Renal cortex interstitium (tissue), 15 donors: ENCODE measurements at places on chromosomes 4 and X.

DNA sequence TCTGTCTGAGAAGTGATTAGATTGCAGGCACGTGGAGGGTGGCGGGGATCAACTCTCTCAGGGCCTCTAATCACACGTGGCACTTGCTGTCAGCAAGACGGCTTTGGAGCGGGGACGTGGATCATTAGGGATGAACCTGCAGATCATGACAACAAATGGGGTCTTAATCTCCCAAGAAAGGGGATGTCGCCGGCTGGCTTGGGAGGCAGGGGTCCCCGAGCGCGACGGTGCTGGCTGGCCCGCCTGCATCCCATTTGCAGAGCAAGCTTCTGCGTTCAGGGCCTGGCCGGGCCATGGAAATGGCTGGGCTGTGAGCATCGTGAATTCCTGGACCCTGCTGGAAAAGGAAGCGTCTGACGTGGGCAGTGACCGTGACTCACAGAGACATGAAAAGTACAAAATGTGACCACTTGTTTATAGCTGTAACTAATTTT lies 85.1 kb upstream of the SHOX start:
- DNase-seq: no peak

DNA sequence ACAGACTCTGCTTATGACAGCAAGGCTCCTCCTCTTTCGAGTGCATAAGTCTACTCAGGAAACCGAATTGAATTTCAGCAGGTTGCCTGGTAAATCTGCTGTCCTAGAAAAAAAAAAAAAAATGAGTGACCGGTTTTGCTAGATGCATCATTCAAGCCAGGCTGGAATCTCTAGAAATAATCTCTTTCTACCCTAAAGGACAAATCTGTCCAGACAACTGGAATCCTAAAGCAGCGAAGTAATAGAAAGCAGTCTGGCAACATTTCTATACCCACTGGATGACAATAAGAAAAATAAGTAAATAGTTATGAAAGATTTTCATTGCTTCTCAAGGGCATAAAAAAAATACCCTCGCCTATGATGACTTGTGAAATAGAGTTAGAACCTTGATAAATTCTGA lies 703.5 kb downstream of the RPA4 start:
- no peak for DNase-seq

DNA sequence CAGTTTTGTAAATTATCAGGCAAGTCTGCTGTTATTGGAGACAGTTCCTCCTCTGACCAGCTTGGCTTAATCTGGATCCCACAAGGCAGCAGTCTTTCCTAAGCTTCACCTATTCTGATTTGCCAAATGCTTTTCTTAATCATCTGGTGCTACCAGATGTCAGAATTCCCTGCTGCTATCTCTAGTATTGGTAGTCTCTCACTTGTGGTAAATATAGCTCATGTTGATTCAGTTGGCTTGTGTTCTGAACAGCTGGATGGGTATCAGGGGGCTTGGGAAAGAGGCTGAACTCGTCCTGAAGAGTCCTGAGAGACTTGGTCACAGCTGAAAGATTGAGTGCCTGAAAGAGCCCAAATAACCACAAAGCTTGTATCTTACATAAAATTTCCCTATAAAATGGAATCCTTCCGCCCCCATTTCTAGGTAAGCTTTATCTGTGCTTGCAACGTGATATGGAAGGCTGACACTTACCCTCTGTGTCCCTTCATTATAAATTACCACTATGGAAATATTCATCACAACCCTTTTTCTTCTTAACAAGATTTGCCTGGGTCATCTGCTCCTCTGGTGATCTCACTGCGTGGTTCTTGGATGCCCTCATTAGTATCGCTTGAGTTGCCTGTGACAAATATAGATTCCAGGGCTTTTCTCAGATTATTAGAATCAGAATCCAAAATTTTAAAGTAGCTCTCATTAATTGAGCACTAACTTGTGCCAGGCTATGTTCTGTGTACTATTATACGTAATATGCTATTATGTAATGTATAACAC lies 104.1 kb upstream of the GPRIN3 start:
- no peak for DNase-seq

DNA sequence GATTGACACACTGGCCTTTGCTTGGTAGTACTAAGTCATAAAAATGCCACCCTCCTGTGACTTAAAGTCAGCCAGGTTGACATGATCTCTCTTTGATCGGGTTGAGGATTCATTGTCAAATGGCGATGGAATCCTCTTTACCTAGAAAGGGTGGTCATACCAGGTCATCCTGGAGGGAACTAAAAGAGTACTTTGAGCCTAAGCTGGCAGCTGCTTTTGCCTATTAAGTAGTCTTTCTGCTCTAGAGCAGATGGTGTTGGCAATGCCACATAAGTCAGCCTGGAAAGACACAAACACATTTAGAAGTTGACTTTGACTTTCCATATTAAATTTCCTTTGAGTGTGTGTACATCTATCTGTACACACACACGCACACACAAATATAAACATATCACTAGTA lies 39.2 kb upstream of the C4orf54 start:
- no peak for DNase-seq

GRCh38 chr4:112889619-112890527 lies 159.6 kb upstream of the ANK2 start:
- DNase-seq: no peak

DNA sequence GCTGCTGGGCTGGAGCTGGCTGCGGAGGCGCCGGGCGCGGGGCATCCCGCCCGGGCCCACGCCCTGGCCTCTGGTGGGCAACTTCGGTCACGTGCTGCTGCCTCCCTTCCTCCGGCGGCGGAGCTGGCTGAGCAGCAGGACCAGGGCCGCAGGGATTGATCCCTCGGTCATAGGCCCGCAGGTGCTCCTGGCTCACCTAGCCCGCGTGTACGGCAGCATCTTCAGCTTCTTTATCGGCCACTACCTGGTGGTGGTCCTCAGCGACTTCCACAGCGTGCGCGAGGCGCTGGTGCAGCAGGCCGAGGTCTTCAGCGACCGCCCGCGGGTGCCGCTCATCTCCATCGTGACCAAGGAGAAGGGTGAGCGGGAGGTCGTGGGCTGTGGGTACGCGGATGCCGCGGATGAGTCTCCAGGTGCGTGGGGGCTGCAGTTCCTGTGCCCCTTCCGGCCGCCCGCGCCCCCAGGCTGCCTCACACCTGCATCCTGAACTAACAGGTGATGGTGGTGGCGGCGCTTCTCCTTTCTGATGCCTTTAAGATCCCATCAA lies 499 bp downstream of the CYP2U1 start:
- DNase-seq: peak; percentile 1

DNA sequence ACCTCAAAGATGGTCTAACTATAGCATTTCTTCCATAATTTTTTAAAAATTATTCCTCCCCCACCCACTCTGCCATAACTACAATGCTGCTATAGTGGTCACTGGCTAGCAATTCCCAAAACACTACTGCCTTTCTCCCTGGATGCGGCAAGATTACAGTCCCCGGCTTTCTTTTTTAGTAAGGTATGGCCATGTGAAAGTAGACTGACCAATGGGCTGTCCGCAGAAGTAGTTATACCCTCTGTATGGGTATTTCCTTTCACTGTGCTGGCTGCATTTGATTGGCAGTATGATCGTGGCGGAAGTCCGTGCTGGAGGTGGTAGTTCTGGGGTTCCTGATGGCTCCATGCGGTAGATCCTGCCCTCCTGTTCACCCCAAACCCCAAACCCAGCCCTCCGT lies 166.0 kb downstream of the FBXO8 start:
- no peak for DNase-seq

DNA sequence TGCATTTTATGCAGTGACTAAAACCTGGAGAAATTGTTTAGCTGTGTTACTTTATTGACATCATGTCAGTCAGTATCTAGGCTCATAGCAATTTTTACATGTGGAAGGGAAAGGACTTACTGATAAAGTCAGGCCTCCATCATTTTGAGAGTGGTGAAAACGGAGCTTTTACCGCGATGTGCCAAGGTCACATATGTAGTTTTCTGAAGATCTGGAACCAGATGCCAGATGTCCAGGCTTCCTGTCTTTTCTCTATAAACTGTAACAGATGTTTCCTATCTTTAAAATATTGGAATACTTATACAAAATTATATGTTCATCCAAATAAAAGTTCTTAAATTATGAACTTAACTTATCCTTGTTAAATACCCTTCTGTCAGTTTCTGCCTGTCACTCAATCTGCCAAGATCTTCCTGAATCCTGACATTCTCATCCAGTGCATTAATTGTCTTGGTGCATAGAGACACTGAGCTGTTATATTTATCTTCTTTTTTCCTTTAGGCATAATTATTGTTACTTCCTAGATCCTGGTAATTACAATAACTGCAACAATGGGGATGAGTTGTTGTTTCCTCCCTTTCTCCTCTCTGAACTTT lies 1646.2 kb upstream of the TENM3 start:
- DNase-seq: no peak

- DNase-seq: no peak
These were observed 82.8 kb downstream of the PDGFC start for GRCh38 chr4:156888762-156889161.

DNA sequence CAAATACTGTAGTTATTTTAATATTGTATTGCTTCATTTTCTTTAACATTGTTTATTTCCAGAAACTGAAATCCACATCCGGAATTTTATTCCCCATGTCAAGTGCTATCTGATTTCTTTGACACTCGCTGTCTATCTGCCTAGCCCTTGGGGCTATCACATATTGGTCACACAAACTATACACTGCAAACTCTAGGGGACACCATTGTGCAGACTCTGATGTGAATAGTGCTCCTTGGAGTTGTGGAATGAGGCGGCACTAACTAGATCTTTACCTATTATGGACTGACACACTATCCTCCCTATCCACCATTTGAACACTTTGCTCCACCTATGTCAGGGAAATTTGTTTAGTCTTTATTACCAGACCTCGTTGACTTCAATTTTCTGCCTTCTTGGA lies 534.5 kb downstream of the GLUD2 start:
- DNase-seq: no peak

DNA sequence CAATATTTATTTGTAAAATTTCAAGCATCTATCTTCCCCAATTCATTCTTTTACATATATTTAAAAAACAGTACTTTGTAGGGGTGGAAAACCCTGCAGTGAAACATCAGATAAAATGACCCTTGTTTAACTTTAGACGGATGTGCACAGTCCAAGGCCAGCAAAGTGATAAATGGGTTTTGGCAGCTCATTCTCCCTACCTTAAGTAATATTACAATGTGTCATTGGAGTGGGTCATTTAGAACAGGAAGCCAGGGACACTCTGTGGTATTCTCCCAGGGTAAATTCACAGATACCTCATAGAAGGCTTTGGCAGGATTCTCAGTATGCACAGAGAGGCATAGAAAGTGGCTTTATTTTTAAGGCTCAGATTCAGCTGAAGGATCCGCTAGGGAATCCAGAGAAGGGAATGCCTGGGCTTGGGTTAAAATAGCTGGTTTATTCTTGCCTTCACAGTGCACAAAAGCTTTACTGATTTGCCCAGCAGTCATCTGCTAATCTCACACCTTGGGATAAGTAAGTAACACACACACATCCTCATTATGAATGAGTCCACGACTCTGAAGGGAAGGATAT lies 206.7 kb downstream of the RASL11B start:
- no peak for DNase-seq

GRCh38 chrX:23825675-23826074 lies 42.7 kb downstream of the SAT1 start:
- DNase-seq: no peak

GRCh38 chr4:40264995-40265909 lies 68.4 kb downstream of the RHOH start:
- no peak for DNase-seq

DNA sequence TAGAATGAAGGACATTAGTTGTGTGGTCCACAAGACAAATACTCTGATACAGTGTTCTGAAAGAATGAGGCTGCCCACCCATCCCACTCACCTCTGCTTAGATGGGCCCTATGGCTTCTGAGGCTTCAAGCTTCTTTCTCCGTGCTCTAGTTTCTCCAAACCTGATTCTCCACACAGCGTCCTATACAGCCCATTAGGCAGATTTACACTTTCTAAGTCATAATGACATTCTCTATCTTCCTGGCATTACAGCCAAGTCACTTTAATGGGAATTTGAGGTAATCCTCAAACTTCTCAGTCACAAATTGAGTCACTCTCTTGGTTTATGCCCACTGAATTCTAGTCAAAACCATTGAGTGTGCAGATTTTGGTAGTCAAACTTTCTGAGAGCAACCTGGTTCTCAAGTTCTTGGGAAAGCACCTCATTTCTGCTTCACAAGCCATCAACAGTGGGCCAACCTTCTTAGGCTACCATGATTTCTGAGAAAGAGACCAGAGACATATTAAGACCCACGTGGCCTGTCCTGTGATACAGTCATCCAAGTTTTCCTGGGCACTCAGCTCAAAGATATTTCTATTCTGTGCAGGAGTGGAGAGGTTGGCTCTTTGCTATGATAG lies 6.2 kb upstream of the SETD7 start:
- DNase-seq: no peak

DNA sequence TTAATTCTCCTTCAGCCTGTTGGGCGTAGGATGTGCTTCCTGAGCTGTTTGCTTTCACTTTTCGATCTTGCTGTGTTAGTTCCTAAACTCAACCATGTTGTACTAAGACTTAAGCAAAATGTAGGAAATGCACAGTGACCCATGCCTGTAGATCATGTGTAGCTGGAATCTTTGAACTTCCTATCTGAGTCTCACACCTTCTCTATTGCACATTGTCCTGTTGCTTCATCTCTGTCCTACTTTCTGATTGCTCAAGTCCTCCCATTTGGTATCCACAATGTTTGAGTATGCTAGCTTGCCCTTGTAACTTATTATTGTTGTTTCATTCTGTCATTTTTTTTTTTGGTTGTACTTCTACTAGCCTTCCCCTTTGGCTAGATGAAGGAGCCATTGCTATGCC lies 239.6 kb downstream of the PPP1R2C start:
- no peak for DNase-seq

- no peak for DNase-seq
These were observed 138.4 kb downstream of the CBR4 start for GRCh38 chr4:168871632-168872031.

DNA sequence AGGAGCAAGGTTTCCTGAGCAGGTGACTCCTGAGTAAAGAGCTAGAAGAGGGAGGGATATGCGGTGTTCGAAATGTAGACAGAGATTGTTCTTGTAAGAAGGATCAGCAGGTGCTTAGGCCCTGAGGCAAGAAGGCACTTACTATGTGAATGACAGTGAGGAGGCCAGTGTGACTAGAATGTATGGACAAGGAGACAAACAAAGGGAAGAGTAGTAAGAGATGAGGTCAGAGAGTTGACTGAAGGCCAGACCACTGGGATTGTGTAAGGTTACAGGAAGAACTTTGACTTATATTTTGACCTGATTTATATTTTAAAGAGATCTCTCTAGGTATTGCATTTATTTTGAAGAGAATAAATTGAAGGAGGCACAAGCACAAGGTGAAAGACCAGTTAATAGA lies 118.4 kb upstream of the ENPEP start:
- DNase-seq: no peak
